Hippocampal formation (tissue), 2 donors: ENCODE measurements at places on chromosomes 12 and 14.

DNA sequence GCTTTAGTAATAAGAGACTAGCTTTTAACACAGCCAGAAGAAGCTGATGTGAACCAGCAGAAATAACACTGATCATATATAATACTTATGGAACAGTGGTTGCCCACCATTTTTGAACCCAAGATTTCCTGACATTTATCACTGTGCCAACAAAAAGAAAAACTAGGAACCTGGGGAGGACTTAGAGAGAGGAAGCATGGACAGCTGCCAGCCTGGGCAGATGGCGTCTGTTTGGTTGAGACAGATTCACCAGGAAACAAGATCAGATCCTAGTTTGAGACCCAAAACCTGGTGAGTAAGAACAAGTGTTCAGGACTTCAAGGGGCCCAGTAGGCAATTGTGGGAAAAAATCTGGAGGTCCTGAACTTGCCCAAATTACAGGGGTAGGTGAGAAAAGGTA is 95.3 kb downstream of the BICD1 start:
- no peak for DNase-seq

DNA sequence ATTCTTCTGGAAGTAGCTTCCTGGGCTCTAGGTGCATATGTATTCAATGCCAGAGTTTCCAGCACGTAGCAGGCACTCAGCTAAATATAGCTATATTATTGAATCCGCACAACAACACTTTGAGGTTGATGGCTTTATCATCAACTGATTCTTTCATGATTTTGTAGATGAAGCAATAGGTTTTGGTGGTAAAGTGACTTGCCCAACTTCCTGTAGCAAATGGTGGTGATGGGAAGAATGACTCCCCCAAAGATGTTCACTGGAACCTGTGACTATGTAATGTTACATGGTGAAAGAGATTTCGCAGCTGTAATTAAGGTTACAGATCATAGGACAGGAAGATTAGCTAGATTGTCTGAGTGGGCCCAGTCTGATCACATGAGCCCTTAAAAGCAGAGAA is 3.2 kb downstream of the TDRD9 start:
- no peak for DNase-seq

DNA sequence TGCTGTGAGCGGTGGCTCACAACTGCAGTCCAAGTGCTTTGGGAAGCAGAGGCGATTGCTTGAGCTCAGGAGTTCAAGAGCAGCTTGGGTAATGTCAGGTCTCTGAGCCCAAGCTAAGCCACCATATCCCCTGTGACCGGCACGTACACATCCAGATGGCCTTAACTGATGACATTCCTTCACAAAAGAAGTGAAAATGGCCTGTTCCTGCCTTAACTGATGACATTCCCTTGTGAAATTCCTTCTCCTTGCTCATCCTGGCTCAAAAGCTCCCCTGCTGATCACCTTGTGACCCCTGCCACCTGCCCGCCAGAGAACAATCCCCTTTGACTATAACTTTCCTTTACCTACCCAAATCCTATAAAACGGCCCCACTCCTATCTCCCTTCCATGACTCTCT is 48.6 kb downstream of the SLC25A47 start:
- no peak for DNase-seq

GRCh38 chr12:116484807-116485206 is 74.4 kb upstream of the MAP1LC3B2 start:
- no peak for DNase-seq

GRCh38 chr12:120853188-120853587 is 51.0 kb downstream of the SPPL3 start:
- DNase-seq: no peak
